Common myeloid progenitor, CD34-positive (primary cell): ENCODE measurements at places on chromosomes 2 and 18.
A peak's percentile ranks its signal among the peaks of the same experiment; 100 is the strongest.

- DNase-seq, result no peak
These were observed 173.9 kb upstream of the PID1 start for GRCh38 chr2:229445019-229445418.

DNA sequence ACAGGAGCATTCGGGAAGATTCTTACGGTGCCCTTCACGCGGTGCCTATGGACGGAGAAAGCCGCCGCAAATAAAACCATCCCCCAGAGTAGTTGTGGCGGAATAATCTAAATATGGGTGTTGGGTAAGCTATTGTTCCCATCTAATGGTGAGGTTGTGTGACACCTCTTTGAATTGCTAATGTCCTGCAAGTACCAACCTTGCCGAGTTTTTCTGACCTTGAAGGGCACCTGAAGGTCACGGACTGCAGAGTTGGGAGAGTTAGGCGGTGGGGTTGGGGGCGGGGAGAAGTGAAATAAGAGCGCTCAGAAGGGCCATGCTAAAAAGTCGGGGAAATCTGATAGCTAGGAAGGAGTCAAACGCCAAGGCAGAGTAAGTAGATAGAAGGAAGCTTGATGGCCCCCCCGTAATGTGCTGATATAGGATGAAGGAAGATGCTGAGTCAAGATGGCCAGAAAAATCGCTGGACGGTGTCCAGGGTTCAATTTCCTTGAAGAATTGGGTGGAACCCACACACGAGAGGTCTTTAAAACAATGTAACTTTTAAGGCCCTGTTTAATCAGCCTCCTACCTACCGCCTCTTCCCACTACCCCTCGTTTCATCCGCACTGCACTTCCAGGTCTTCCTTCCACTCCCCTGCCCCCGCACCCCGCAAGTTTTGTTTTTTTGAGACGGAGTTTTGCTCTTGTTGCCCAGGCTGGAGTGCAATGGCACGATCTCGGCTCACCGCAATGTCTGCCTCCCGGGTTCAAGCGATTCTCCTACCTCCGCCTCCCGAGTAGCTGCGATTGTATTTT, 600 bp downstream of the KATNAL2 start:
- DNase-seq, result peak; percentile 41

GRCh38 chr2:201642086-201642578, 1.2 kb downstream of the TMEM237 start:
- no peak for DNase-seq

- peak; percentile 82 for DNase-seq
These were observed at the start of gene EPHA4 for GRCh38 chr2:221572219-221572820. EPHA4 (minus strand) TSS chr2:221572304; CDS start chr2:221572248, 56 bp downstream.

DNA sequence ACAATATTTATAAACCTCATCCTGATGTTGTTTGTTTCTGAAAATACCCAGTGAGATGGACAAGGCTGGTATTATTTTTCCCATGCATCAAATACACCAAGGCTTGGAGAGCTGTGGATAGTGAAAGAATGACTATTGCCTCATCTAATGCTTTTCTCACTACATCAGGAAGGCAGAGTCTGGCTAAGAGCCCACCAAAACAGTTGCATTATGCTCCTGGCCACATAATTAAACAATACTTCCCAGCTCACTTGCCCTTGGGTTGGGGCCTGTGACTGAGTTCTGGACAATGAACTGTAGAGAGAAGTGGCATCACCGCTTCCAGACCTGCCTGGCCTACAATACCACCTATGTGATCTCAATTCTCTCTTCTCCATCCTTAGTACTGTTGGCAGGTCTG, 46.4 kb upstream of the REEP1 start:
- no peak for DNase-seq
